ENCODE measurements at places on chromosomes 1 and 21.

DNA sequence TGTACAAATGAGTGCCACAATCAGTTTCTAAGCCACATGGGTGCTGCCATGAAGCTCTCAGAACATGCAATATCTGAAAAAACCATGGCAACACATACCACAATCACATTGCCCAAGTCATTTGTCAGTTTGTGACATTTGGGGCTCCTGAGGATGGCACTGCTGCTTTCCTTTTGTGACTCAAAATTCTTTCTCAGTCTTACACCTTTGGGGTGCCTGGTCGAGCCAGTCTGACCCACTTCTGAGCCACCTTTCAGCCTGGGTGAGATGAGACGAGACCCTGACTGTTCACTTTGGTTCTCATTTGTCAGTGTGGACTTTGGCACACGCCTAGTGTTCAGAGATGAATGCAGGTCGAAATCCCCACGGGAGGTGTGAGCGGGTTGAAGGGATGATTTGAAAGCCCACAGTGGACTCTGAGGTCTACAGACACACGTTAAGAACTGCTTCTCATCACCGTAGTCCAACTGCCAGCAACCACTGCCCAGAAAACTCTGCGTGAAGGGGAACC, 8.0 kb downstream of the BATF3 start:
- DNase-seq: no peak

DNA sequence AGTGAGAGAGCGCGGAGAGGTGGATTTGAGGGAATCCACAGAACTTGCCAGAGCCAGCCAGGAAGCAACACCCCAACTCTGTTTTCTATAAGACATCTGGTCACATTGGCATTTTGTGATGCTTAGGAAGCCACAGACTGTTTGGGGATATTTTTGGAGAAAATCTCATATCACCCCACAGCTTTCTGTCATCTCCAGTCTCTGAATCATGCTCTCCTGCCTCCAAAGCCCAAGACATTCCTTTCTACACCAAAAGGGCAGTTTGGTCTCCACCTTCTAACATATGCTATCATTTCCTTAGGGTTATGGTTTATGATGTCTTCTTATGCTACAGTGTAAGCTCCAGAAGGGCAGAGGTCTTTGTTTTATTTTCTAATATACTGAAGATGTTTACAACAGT, 14.4 kb upstream of the BCL10 start:
- no peak for DNase-seq

DNA sequence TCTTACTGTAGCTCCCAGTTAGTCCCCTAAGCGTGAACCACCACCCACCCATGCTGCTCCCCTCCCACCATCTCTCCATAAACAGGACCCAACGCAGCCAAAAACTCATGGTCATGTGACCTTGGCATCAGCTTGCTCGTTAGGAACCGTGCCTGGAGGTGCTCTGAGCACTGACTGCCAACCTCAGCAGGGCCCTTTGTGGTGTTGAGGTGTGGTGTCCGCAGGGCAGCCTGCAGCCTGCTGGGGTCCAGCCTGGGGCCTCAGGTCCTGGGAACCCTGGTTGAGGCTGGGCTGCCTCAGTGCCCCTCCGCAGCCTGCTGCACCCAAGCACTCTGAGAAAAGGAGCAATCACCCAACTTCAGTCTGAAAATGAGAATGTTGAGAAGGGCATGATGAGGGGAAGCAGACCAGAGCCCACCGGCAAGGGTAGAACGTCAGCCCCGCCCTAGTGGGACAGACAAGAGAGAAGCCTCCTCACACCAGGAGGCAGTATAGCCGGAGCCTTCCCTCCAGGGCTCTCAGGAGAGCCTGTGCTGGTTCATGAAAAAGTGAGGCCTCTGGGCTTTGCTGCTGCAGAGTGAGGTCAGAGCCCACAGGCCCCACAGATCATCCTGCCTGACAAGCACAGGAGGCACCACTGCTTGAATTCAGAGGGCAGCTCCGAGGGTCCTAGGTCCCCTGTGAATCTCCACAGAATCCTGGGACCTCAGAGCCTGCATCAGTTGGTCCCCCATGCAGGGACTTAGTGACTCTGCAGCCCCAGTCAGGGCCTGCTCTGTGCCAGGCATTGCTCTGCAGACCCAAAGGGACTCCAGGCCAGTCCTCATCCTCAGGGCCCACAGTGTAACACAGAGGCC, 4.9 kb upstream of the COL6A2 start:
- DNase-seq: no peak

- no peak for DNase-seq
These were observed 22.5 kb upstream of the FCAMR start for GRCh38 chr1:206992790-206993189.

Data from HS-27A (cell line).